Stimulated activated CD8-positive, alpha-beta memory T cell treated with anti-CD3 and anti-CD28 coated beads, Interleukin-4, amount 100 ng/mL, for 24 hours (primary cell): ENCODE measurements at places on chromosomes 16 and 17.
A peak's percentile ranks its signal among the peaks of the same experiment; 100 is the strongest.

GRCh38 chr17:50445730-50446325 is 19.8 kb downstream of the ACSF2 start:
- no peak for DNase-seq

DNA sequence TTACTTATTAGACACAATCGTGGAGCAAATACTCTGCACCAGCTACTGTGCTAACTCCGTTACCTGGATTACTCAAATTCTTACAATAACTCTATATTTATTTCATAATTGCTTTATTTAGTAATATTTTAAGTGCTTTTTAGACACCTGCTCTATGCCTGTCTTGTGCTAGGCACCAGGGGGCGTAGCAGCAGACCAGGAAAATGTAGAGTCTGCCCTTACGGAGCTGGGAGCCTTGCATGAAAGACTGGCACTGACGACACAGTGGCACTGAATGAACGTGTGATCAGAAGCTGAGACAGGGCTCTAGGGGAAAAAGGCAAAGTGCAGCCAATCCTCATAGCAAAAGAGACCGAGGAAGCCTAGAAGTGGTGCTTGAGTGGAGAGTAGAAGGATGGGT is 486.5 kb downstream of the CDH13 start:
- DNase-seq, result no peak

- DNase-seq, result no peak
These were observed 18.1 kb upstream of the MAF start for GRCh38 chr16:79618692-79619050.

DNA sequence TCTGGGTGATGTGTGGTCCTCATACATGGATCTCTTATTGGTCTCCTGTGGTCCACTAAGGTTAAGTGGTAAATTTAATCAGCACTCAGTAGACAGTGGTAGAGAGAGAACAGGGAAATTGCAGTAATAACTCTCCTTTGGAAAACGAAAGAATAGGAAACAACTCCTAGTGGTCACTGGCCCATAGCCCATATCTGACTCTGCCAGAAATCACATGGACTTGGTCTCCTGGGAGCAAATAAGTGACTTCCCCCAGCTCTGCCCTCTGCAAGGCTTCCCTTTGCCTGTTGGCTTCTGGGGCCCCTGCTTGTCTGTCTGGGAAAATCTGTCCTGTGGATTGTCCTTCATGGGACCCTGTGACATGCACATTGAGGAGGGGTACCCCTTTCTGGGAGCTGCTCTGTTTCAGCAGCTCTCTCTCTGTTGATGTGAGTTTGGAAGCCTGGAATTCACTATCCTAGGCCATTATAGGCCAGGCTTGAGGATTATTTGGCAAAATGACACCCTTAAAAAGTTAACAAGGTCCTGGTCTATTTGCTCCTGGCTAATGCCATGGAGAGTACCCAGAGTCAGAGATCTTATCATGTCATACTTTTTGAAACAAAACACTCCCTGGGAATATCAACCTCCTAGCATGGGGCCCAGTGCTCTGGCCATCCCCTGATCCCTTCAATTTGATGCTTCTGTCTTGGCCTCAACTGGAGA is 58.0 kb upstream of the HNF1B start:
- no peak for DNase-seq

DNA sequence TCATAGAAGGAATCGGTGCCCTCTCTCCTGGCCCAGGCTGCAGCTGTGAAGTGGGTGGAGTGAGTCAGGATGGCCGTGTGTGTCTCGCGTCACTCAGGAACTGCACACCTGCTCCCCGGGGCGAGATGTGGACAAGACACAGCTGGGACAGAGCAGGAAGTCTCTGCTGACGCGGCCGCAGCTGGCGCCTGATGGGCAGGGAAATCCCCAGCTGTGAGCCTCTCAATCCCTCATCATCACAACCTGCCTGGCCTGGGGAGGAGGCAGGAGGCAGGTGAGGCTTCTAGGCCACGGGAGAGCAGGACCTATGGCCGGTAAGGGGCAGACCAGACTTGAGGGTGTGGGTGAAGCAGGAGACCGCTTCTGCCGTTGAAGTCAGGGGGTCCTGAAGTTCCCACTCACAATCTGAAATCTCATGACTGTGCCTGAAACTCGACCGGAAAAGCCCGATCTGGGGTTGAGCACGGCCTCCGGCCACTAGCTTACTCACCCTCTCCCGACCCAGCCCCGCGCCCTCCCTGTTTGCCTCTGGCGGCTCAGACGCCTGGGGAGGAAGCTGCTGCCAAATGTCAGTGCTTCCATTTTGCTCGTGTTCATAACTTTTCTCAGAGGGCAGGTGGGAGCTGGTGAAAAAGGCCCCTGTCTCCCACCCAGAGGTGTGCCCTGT is 1.1 kb upstream of the TRPV3 start:
- peak; percentile 6 for DNase-seq

GRCh38 chr16:25691519-25692091 is at the start of gene HS3ST4:
Gene HS3ST4 (plus strand): TSS chr16:25691959.
- no peak for DNase-seq

GRCh38 chr17:59510611-59511010 is 54.8 kb upstream of the DHX40 start:
- no peak for DNase-seq

GRCh38 chr17:28856028-28856574 is 1.3 kb downstream of the ERAL1 start:
- no peak for DNase-seq

DNA sequence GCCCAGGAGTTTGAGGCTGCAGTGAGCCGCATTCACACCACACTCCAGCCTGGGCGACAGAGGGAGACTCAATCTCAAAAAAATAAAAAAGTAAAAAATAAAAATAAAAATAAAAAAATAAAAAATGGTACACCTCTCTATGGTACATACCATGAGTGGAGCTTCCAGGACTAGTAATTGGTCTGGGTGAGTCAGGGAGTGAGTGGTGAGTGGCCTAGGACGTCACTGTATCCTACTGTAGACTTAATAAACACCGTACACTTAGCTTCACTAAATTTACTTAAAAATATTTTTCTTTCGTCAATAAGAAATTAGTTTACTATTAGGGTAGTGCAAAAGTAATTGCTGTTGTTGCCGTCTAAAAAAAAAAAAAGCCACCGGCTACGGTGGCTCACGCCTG is 9.0 kb downstream of the CDH5 start:
- no peak for DNase-seq

- DNase-seq, result peak; percentile 18
These were observed 1.1 kb upstream of the ZNF200 start for GRCh38 chr16:3235856-3236669.

DNA sequence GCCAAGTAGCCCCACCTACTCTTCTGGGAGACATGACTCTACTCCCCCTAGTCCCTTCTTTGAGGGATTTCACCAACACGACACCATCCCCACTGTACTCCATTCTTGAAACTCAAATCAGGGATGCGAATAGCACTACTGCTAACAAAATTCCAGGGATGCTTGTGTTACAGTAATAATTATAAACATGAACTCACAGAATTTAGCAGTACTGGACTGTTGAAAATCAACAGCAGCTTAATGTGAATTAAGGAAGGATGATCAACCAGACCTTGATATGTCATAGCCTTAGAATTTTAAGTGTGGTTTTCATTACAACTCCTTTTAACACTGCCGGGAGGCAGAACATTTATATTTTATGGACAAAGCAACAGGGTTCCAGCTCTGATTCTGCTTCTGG is 37.9 kb downstream of the AMFR start:
- DNase-seq, result no peak

DNA sequence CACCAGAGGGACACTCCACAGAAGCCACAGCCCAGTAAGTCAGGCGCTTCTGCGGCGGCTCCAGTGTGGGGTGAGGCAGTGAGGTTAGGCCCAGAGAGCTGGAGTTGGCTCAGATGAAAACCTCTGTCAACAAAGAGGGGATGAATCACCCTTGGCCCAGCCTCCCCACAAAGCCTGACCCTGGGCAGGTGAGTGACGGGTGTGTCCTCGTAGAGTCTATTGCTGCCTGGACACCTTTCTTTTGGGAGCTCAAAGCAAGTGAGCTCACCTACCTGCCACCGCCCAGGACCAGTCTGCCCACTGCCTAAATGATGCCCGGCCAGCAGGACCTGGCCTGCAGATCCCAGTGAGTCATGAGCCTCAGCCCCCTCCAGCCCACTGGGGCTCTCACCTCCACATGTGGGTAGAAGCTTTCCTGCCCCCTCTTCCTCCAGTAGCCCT is 24.9 kb upstream of the DBNDD1 start:
- DNase-seq, result no peak

GRCh38 chr17:9658593-9659211 is 13.4 kb downstream of the USP43 start:
- DNase-seq, result no peak

GRCh38 chr17:6555331-6556120 is 829 bp downstream of the PITPNM3 start:
- DNase-seq, result no peak

DNA sequence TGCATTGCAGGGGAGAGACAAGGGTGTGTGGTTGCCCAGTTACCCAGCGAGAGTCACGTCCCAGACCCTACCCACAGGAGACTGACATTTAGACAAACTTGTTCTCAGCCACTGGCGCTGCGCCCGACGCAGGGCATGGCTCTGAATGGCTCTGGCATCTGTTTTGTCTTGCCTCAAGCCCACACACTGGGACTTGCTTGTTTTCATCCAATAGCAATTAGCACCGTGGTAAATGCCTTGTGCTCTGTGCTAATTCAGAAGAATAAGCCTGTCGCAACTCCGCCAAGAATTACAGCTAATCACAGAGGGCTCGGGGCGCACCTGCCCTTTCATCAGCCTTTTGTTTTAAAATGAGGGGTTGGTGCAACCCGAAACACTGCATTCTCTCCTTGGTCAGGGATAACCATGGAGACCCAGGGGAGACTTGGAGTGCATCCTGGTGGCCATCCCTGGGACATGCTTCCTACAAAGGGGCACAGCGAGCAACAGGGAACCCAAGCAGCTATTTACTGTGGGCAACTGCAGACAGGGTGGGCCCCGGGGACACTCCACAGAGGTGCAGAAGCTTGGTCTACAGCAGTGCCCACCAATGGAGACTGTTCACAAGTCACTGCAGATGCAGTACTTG is 220.6 kb upstream of the ZFHX3 start:
- DNase-seq, result no peak
